A549 treated with ZK216348 at 1 μM for 4 hours (cell line): ENCODE measurements at places on chromosomes 13 and 19. TPM values are rescaled to one million over a fixed set of nuclear protein-coding genes. Genes with fewer than 3 reads are reported as not detected.

Gene WDR62
- 15.0 to 30.0 TPM (median 28.9 TPM) in 5 replicates for total RNA-seq

Gene PROZ
- total RNA-seq = not detected in 5 replicates

Gene CCL25
- not detected in 5 replicates for total RNA-seq

Gene PCSK4
- 0.41 to 1.3 TPM (median 1.1 TPM) in 5 replicates for total RNA-seq

Gene NOTCH3
- total RNA-seq = 6.2 to 16.3 TPM (median 13.3 TPM) in 5 replicates

Gene PSG7
- total RNA-seq = 0.14 to 0.29 TPM in 2 of 5 replicates, not detected in the others

Gene ZNF98
- total RNA-seq = not detected in 5 replicates

Gene DDX49
- 34.2 to 45.5 TPM (median 42.4 TPM) in 5 replicates for total RNA-seq

Gene CYP2F1
- not detected in 5 replicates for total RNA-seq

Gene SLITRK5
- total RNA-seq = 0.47 to 0.60 TPM (median 0.55 TPM) in 5 replicates

Gene SLC10A2
- total RNA-seq = not detected in 5 replicates

Gene EXOSC5
- 64.5 to 99.5 TPM (median 88.6 TPM) in 5 replicates for total RNA-seq

Gene PLIN5
- 0.16 to 0.32 TPM in 2 of 5 replicates, not detected in the others for total RNA-seq

Gene AXL
- total RNA-seq = 97.4 to 134 TPM (median 119 TPM) in 5 replicates

Gene ZNF528
- total RNA-seq = 0.04 to 0.57 TPM (median 0.20 TPM) in 4 of 5 replicates, not detected in the other

Gene TUBA3C
- not detected in 5 replicates for total RNA-seq

Gene CYP2A6
- not detected in 5 replicates for total RNA-seq
